Kidney tubule cell (primary cell): ENCODE measurements at places on chromosomes 16 and 17.

- no peak for DNase-seq
These were observed 83.9 kb downstream of the SPECC1 start for GRCh38 chr17:20092973-20093626.

DNA sequence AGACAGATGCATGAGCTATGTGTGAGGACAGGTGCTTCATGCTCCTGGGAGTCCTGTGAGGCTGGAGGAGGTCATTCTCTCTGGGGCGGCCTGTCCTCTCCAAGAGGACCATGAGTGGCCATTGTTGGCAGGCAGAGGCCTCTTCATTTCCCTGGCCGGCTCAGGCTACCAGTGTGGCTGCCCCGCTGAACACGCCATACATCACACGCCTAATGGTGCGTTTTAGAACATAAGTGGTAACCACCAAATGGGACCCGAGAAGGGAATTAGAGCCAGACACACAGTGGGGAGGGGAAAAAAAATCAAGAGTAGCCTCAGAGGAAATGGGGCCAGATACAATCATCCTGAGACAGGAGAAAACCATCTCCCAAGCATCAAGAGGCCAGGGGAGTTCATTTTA lies 140.0 kb downstream of the SPACA3 start:
- no peak for DNase-seq

DNA sequence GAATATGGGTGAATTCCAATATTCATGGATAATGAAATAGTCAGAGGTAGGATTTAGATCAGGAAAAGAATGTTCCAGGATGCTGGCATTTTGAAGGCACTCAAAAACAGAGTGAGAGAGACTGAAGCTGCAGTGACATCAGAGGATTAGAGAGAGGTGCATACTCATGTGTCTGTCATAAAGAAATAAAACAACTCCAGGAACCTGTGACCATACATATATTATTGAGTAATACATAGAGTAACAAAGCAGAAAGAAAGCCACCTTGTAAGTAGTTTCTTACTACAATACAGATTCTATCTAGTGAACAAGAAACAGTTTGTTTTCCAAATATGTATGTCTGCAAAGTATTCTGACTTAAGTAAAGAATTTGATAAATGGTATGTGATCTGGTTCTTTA lies 62.3 kb upstream of the PHOSPHO1 start:
- no peak for DNase-seq

DNA sequence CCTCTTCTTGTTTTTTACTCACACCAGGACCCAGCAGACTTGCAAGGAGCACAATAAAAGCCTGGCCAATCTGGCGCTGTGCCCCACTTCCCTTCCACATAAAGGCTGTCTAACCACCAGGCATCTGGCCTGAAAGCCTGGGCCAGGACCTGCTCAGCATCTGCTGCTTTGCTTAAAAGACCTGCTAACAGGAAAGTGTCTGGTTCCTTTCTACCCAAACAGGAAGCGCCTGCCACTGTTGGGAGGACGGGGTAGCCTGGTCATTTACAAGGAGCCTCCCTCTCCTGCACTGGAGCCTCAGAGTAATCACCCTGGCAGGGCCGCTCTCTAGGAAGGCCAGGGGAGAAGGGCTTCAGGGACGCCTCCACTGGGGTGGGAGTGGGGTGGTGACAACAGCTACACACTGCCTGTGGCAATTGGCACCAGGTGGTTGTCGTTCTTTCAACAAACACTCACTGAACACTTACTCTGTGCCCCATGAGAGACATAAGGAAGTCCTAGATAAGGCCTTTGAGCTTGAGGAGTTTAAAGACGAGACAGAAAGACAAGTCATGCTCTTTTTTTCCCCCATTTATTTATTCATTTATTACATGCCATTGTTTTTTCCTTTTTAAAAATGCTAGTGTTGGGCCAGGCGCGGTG lies 6.3 kb upstream of the MMP28 start:
- DNase-seq, result no peak

GRCh38 chr17:60164164-60164563 lies 14.4 kb downstream of the CA4 start:
- no peak for DNase-seq

- peak; percentile 77 for DNase-seq
These were observed 38.5 kb downstream of the IGF2BP1 start for GRCh38 chr17:49035470-49036269.

DNA sequence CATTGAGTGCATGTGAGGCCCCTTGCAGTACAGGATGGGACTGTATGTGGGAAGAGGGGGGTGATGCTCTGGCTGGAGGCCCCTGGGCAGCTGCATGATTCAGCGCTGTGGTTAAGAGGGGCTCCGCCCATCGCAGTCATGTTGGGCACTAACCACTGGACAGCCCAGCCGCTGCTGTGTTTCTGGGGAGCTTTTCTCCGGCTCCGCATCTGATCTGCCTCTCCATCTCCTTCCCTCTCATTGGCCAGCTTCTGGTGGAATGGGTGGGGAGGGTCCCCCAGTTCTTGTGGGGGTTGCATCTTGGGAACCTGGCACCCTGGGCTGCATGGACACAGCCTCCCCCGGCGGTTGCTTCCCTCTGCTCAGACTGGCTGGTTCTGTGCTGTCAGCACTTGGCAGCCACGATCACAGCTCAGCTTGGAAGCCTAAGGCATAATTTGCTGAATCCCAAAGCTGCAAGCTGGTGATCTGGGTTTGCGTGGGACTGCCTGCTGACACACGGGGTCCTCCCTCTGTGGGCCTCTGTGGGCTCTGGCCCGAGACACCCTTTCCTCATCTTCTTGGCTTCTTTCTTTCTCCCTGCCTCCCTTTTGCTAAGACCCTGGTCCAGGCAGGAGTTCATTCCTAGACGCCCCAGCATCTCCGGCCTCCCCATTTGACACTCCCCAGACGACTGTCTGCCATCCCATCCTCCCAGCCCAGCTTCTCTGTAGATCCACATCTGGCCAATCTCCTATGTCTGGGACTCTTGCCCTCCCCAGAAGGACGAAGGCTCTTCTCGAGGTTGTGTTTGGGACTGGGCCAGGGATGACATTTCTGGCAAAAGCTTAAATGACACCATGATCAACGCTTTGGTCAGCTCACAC lies 168.3 kb downstream of the SEC14L1 start:
- peak; percentile 57 for DNase-seq

- peak; percentile 25 for DNase-seq
These were observed 77.5 kb downstream of the SYCE1L start for GRCh38 chr16:77276661-77277060.

GRCh38 chr16:47056688-47057629 lies 83.5 kb upstream of the DNAJA2 start:
- DNase-seq, result no peak

DNA sequence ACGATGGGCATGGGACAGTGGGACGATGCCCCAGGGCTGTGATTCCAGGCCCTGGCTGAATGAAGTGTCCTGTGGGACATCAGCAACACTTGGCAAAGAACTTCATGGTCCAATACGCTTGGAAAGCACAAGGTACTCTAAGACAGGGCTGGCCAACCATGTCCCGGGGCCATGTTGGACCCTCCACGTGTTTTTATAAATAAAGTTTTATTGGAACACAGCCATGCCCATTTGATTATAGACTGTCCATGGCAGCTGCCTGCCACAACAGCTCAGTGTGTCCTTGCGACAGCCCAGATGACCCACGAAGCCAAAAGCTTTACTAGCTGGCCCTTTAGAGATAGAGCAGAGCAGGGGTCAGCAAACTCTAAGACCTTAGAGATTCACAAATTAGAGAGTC lies 282.1 kb downstream of the C16orf95 start:
- DNase-seq, result no peak

- DNase-seq, result no peak
These were observed 7.8 kb downstream of the GRB7 start for GRCh38 chr17:39745335-39746144.

- DNase-seq, result no peak
These were observed 189.7 kb downstream of the SNX29 start for GRCh38 chr16:12166271-12166670.

GRCh38 chr17:29140051-29140621 lies 40.1 kb downstream of the MYO18A start:
- DNase-seq, result peak; percentile 66

- no peak for DNase-seq
These were observed 17.3 kb downstream of the CARD14 start for GRCh38 chr17:80187090-80187489.

GRCh38 chr16:77556201-77556873 lies 121.5 kb upstream of the ADAMTS18 start:
- DNase-seq, result peak; percentile 56

DNA sequence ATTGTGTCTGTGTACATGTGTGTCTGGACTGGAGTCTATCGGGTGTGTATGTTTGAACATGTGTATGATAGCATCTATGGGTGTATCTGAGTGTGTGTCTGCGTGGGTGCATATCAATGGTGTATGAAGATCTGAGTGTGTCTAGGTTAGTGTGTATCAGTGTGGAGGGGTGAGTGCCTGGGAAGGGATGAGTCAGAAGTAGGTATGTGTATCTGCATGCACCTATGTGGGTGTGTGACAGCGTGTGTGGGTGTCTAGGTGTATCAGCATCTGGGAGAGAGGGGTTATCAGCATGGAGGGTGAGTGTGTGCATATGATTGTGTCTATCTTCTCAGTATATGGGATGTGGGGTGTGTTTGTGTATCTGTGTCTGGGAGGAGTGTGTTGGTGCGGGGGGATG lies 58.2 kb upstream of the LHX1 start:
- no peak for DNase-seq

GRCh38 chr17:80035687-80035936 lies at the start of gene TBC1D16:
TSS of gene TBC1D16 (minus strand) at chr17:80035872. CDS start at chr17:80013547, 22,325 bp downstream.
- DNase-seq, result no peak

DNA sequence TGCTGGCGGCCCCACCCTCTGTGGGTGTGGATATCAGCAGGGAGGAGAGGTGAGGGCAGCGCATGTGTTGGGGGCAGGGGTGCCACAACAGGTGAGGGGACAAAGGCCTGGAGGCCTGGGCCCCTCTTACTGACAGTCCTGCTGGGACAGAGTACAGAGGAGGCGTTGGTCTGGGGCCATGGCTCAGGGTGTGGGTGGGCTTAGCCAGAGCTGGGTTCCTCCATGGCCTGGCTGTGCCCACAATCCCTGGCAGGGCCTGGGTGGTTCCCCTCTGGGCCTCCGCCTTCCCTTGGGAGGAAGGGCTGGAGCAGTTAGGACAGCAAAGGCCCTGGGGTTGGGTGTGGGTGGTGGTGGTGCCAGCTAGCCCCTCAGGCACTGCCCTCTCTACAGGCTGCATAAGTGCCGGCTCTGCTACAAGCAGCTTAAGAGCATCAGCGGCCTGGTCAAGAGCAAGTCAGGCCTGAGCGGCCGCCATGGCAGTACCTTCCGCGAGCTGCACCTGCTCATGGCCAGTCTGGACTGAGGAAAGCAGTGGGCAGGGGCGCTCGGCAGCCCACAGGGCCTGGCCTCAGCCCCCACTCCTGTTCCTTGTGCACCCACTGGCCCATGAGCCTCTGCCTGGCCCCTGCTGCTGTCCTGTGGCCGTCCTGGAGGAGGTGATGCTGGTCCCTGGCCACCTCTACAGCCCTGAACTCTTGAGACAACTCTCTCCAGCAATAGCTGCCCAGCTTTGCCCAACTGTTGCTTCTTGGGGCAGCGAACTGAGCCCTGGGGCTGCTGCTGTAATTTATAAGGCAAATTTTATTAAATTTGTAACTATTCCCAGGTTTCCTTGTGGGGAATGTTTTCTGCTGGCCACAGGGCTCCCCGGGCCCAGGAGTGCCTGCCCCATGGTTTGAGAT lies 21.1 kb downstream of the KATNB1 start:
- DNase-seq, result no peak

- DNase-seq, result no peak
These were observed 1.3 kb downstream of the TMEM219 start for GRCh38 chr16:29963021-29963743.

- DNase-seq, result no peak
These were observed 24.9 kb downstream of the TRIM16 start for GRCh38 chr17:15659236-15659635.

- DNase-seq, result peak; percentile 56
These were observed 11.0 kb downstream of the BRCA1 start for GRCh38 chr17:43114151-43114552.

DNA sequence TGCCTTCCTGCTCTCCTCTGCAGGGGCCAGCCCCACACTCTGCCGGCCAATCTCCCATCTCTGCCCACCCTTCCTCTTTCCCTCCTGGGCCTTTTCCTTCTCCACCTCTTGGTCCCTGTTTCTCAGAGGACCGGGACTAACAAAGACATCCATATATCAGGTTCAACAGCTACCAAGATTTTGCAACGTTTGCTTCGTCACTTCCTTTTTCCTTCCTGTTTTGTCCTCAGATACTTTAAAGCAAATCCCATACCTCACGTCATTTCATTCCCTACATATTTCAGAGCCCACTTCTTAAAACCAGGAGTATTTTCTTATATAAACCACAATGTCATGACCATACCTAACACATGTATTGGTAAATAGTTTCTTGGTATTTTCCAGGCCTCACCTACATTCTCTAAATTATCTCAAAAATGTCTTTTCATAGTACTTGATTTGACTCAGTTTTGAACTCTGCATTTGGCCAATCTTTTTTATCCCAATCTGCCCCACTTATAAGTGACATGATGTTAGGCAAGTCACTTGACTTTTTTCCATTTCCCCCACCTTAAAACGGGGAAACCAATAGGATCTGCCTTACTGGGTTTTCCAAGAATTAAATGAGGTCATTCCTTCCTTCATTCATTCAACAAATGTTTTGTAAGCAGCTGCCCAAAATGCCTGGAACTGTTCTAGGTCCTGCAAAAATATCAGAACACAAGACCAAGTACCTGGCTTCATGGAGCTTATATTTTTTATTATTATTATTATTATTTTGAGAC lies 7.2 kb upstream of the USP10 start:
- DNase-seq, result no peak

GRCh38 chr16:2777903-2778629 lies 986 bp upstream of the ELOB start:
- peak; percentile 59 for DNase-seq

DNA sequence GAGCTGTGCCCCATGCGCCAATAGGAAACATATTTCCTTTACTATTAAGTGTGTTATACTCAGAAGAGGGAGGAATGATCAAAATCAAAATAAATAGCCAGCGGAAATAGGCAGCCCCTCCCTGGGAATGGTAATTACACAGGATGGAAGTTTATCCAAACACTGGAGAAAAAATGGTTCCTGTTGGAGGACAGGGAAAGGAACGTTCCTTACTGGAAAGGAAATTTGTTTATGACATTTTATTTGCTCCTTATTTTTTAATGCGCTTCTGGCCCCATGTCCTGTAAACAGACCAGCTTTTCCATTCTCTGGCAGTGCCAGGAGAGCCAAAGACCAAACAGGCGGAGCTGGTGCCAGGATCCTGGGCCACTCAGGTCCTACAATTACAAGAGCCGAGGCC lies 273.7 kb downstream of the SOX9 start:
- no peak for DNase-seq

DNA sequence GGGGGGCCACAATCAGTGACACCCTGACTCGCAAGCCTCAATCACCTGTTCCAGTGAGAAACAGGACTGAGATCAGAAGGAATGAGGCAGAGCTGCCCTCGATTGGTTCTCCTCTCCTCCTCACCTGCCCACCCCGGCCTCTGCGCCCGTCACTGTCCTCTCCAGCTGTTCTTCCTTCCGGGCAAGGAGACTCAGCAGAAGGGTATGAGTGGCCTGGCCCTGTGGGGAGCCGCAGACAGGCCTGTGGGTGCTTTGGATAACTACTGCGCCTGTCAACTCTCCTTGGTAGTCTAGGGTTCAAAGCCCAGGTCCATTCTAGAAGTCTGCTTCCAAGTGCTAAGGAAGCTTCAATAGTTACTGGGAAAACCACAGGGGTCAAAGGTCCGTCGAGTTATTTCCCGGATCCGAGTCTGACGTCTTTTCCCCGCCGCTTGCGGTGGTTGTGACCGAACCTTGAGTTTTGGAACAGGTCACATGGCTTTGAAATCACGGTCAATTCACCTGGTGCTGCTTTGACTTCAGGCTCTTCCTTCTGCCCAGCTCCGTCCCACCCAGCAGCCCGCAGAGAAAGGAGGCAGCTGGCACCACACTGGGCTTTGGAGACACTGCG lies 8.3 kb downstream of the CARD14 start:
- DNase-seq, result no peak
